RKO (cell line): ENCODE measurements at places on chromosomes 7 and 10.

GRCh38 chr10:451021-451471 lies 238.4 kb downstream of the DIP2C start:
- no peak for DNase-seq

- no peak for DNase-seq
Observed at GRCh38 chr10:123463181-123463580, 203.0 kb upstream of the GPR26 start.

DNA sequence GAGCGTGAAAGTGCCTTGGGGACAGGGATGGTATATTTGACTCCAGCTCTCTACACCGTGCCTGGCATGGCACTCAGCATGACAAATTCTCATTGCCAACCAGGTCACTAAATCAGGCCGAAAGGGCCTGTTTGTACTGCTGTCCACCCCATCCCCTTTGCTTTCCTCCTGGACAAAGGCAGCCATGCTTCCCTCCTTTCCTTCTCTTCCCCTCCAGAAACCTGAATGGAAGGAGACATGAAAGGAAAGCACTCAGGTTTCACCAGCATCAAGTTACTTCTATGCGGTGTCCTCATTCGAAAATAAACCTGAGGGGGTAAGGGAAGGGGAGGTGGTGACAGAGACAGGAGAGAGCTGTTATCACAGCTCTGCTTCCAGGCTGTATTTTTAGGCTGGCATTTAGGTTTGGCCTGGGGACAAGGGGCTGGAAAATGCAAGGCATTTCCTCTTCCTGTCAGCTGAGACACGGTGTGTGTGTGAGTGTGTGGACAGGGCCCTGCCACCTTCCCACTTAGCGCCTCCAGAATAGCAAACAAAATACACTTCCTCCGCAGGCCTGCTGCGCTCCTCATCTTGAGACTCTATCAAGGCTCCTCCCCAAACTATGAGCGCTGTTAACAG lies 79.9 kb upstream of the COL13A1 start:
- no peak for DNase-seq

DNA sequence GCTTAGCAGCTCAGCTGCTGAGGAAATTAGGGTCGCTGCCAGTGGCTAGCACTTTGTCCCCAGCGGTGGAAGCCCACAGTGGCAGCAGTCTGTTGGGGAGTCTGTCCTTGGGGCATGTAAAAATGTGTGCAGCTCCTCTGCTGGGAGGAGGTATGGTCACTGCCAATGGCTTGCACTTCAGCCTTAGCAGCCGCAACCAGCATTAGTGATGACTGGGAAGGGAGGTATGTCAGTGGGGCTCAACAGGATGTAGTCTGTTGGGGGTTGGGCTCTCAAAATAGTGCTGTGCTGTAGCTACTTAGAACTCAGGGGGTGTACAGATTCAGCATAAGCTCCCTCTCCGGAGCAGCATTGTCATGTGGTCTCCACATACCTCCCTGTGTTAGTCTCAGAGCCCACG lies 189.9 kb downstream of the ZEB1 start:
- DNase-seq, result no peak

DNA sequence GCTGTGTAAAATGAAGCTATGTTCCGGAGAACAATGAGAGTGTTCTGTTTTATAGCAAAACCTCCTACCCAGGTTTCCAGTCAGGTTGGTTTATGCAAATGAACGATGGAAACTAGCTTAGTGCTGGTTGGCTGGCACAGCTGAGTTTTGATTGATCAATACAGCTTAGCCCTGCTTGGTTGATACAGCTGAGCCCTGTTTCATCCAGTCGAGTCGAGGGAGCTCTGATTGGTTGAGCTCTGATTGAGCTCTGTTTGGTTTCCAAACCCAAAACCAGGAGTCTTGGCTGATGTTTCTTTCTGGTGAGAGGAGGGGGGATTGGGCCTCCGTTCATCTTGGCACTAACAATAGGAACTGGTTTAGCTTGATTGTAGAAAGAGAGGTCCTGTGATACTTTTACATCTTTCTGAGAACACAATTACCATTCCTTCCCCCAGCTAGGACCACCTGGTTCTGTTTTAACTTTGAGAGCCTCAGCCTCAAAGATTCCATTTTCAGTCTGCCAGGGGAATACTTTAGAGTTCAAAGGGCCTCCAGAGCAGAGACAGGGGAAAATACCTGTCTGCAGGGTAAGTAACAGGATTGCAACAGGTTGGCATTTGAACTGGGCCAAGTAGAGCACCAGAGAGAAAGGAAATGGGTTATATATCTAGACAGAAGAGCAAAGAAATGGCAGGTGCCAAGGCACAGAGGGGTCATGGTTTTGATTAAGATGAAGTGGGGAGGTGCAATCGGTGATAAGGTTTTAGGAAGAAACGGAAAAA lies 210.9 kb downstream of the GRM8 start:
- DNase-seq, result no peak

- no peak for DNase-seq
Observed at GRCh38 chr7:113649556-113649955, 269.3 kb downstream of the PPP1R3A start.

DNA sequence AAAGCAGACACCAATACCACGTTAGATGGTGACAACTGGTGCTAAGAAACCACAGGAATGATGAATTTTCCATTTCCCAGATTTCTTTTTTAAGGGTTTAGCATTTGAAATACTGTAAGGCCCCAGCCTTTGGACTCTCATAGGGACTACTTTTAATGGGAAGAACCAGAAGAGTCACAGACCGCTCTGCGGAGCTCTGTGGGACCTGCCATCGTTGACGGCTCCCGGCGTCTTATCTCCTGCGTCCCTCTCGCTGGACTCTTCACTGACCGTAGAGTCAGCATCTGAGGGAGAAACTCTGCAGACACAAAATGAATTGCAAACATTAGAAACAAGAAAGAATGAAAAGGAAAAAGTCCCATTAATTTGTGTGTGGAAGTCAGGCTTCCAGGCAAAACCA lies 81.4 kb upstream of the ATP6V0A4 start:
- DNase-seq, result no peak

GRCh38 chr7:44811093-44811492 lies 14.6 kb downstream of the PPIA start:
- DNase-seq, result no peak

- no peak for DNase-seq
Observed at GRCh38 chr10:43353495-43354329, 17.7 kb upstream of the FXYD4 start.

GRCh38 chr10:73585327-73585726 lies 5.8 kb downstream of the USP54 start:
- peak; percentile 41 for DNase-seq

- no peak for DNase-seq
Observed at GRCh38 chr7:2141651-2142050, 91.1 kb downstream of the MAD1L1 start.

- no peak for DNase-seq
Observed at GRCh38 chr10:103835096-103836050, 20.0 kb downstream of the SH3PXD2A start.

DNA sequence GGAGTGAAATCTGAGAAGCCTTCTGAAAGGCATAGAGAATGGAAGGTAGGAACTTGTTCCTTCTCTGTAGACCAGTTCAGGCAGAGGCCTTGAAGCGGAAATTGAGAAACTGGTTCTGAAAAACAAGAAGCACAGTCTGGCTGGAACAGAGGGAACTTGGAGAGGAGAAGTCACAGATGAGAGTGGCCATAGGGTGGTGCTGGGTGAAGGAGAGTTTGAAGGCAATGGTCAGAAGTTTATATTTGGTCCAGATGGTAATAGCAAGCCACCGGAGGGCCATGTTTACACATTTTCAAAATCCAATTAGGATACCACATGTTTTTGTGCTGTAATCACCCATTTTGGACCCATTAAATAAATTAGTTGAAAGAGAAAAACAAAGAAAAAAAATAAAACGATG lies 692.5 kb downstream of the INHBA start:
- DNase-seq, result no peak

DNA sequence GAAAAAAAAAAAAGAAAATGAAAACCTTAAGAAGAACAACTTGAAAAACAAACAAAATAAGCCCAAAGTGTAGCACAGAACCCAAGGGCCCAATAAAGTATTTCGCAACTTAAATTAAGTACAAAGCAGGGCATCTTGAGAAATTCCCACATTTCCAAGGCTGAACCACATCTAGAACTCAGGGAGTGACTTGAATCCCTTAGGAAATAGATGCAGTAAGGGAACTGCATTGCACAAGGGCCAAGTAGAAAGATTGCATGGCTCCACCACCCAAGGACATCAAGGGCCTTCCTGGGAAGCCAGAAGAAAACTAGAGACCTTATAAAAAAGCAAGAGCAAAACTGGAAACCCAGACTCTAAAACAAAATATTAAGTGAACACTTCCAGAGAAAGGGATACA lies 352.7 kb downstream of the CXCL12 start:
- no peak for DNase-seq

GRCh38 chr7:79434867-79435266 lies 18.6 kb downstream of the MAGI2 start:
- DNase-seq, result no peak

DNA sequence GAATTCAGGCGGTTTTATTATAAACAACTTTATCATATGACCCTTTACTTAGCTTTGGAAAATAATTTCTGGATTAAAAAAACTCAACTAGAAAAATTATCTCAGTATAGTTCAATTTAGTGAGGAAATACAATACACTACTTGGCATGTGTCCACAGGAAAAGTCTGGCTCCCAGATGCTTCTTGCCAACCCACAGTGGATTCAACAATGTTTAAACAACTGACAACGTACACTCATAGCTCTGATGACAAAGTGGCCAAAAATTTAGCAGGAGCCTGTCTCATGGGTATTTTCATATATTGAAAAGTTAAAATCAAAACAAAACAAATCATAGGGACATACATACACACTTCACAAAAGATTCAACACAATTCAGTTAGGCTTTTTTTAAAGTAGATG lies 158.8 kb downstream of the SKAP2 start:
- peak; percentile 65 for DNase-seq

DNA sequence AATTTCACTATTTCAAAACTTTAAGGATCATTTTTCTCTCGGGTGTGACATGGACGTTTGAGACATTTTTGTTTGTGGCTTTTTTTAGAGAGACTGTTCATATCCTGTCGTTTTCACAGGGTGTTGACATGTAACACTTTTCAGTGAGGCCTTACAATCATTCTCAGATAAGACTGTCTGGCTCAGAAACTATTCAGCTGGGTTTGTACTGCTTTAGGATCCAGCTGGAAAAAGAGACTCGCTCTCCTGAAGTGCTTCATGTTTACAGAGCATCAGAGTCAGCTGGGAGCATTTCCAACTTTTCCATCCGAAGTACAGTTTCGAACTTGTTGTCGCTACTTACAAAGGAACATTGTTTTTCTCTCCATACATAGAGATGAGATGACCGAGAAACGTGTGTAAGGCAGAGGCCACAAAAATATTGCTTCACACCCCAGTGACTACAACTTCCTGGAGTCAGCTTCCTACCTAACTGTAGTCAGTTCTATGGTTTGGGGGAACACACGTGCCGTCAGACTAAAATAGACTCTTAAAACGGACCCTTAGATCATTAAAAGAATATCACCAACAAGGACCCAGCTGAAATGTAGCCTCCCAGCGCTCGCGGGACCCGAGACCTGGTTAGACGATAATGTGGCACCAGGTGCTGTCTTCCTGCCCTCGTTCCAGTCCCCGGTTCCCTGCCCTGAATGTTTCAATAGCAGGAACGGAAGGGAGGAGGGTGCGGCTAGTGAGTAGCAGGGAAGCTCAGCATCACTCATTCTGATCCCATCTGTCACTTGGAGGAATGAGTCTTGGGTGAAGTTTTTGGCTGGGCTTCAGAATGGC lies 78.0 kb downstream of the MKI67 start:
- DNase-seq, result peak; percentile 71

DNA sequence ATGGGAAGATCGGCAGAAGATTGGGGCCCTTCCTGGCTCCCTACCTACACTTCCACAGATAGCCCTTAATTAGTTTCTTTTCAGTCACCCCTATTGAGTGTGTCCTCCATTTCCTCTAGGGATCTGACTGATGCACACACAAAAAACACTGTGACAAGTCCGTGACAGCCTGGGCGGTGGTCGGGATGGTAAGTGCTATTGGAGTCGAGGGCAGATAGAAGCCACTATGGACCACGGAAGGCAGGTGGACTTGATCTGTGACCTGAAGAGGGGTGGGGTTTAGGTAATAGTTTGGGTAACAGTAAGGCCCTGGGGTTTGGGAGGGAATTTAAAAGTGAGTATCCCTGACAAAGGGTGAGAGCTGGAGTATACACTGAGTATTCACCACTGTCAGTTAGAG lies 53.0 kb downstream of the PDK4 start:
- DNase-seq, result no peak

DNA sequence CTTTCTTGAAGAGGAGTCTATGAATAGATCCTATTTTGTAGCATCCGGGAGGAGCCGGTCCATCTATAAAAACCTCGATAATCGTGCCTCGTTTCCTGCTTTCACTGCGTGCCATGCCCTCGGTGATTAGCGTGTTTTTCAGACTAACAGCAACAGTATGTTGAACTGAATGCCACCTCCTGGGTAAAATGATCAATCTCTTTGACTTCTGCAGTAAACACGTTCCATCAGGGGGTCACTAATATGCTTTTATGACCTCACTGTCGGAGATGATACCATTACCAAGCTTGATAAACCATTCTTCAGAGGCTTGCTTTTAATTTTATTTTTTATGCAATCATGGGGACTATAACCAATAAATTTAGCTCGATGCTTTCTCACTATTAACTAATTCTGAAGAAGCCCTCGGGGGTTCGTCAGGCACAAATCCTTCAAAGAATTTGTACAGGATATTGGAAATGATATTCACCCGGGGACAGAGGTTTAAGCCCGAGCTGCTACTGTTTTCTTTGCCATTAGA lies 228.3 kb downstream of the ADARB2 start:
- no peak for DNase-seq

GRCh38 chr10:86287966-86288579 lies 78.5 kb downstream of the GRID1 start:
- DNase-seq, result no peak

GRCh38 chr7:31068006-31068675 lies 16.0 kb downstream of the ADCYAP1R1 start:
- DNase-seq, result no peak

GRCh38 chr10:126392469-126392868 lies 4.2 kb upstream of the ADAM12 start:
- no peak for DNase-seq

DNA sequence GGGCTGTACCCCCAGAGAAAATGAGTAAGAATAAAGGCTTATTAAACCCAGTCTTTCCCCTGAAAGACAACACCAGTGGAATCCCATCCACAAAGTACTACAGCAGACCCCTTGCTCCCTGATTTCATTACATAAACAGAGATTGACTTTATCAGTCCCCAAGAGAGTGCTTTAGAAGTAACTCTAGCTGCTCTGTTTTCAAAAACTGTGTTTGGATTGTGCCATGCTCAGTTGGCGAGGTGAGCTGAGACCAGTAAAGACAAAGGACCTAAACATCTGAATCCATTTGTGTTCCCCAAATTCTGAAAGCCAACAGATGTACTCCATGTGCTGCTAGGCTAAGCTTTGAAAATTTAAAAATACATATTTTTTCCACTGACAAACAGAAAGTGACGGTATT lies 127.0 kb downstream of the ATE1 start:
- no peak for DNase-seq

- no peak for DNase-seq
Observed at GRCh38 chr7:41312235-41312634, 390.7 kb downstream of the INHBA start.
